ENCODE measurements at places on chromosomes 7 and 10. TPM values are rescaled to one million over a fixed set of nuclear protein-coding genes. Genes with fewer than 3 reads are reported as not detected.

DNA sequence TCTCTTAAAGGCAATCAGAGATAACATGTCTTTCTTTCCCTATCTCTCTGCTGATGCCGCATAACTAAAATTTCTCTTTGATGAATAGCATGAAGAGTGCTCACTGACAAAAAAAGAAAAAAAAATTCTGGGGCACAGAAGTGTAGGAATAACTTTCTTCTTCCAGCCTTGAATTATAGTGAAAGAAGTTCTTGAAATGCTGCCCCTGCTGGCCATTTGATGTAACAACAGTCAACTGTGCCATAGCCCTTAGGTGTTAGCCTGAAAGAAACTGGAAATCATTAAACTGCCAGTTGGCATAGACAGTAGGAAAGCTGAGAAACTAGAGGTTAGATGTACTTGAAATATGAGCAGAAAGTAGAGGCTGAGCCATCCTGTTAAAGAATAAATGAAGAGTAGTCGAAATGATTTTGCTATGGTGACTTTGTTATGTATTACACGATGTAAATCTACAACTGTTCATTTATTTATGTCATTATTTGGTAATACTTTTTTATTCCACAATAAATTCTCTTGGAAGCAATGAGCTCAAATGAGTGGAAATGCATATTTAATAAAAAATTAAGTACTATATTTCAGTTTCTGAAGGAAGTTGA is 48.3 kb upstream of the FAM171A1 start:
- peak; percentile 60 for DNase-seq

LDB3 gene
- 0.23 TPM for total RNA-seq

PRF1 gene
- not detected for total RNA-seq

DNA sequence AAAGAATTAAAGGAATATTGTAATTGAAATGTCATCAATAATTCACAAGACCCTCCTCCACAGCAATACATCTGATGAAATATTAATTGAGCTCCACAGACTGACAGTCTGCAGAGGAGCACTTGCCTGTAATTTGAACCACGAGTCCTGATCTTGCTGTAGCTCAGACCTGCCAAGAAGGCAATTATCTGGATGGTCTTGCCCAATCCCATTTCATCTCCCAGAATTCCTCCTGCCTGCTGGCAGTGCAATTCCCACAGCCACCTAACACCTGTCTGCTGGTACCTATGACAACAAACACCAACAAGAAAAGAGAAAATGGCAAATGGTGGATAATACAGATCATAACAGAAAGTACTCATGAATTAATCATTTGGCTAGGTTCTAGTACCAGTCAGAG is 38.5 kb downstream of the ERCC6 start:
- peak; percentile 26 for DNase-seq

FGFBP3 gene
- 1.1 TPM for total RNA-seq

- DNase-seq: peak; percentile 35
Measured at GRCh38 chr7:48298779-48299178, 127.5 kb downstream of the ABCA13 start.

GRCh38 chr7:51315393-51316261 is 982 bp downstream of the COBL start:
- DNase-seq: peak; percentile 67

ECD gene
- 31.5 TPM for total RNA-seq

DNA sequence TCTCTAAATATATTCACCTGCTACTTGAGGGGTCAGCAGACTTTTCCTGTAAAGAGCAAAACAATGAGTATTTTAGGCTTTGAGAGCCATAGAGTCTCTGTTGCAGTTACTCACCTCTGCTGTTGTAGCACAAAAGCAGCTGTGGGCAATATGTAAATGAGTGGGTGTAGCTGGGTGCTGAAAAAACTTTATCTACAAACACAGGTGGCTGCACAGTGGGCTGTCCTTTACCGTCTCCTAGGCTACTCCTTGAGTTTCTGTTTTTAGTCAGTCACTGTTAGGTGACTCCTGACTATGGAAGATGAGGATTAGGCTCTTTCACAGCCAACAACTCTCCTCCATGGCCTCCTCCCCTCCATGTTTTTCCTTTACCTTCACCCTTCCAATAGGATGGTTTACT is 286.1 kb upstream of the C7orf33 start:
- no peak for DNase-seq

DNA sequence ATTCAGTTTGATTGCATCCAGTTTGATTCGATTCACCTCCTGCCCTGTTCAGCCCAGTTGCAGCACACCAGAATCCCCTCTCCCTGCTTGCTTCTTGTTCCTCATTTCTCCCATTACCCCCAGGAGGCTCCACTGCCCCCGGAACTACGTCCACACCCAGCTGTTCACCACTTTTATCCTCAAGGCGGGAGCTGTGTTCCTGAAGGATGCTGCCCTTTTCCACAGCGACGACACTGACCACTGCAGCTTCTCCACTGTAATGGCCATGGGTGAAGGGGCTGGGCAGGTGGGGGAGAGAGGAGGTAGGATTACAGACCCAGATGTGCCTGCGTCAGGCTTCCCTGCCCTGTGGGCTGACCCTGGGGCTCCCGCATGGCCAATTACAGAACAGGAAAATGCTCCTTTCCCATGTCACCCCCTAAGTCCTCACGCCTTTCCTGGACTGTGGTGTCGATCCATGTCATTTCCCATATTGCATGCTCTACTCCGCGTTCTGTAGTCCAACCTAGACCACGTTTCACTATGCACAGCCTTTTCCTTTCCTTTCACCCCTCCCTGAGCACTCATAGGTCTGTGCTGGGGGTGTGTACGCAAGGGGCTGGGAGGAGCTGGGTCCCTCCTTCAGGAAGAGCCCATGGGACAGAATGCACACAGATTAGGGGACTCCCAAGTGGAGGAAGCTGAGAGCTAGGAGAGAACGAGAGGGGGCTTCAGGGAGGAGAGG is 8.2 kb downstream of the GHRHR start:
- no peak for DNase-seq

DNA sequence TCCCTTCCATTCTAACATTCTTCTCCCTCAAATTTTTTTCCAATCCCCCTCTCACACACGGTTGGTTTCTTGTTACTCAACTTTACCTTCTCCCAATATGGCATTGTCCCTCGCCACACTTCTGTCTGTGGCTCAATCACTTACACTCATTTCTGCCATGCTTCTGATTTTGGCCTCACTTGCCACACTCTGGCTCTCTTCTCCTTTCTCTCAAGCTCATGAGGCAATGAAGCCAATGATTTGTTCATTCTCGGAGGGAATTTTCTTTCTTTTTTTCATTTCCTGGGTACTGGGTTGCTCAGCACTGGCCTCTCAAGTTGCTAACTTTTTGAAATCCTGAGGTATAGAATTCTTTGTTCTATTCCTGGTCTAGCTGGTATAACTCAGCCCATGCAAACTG is 4.0 kb upstream of the MYOZ1 start:
- no peak for DNase-seq

ATRNL1 gene
- not detected for total RNA-seq

DNA sequence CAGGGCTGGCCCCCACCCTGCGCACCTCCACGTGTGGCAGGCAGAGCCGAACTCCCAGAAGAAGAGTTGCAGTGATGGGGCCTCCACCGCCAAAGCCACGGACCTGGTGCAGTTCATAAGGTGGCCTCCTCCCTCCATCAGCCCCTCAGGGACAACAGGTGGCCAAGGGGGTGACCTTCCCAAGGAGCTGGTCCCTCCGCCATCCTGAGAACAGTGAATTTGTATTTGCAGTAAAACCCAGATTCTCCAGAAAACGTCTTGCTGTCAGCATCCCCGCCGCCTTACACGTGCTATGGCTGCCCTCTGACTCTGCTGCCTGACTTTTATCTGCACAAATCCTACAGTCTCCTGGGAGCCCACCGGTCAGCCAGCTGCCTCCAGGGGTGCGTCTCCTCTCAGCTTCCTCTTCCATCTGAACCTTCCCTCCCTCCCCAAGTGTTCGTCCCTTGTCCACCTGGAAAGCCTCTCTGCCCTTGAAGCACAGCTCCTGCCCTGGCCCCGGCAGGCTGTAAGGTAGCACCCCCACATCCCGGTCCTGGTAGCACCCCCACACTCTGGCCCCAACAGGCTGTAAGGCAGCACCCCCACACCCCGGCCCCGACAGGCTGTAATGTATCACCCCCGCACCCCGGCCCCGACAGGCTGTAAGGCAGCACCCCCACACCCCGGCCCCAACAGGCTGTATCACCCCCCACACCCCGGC is 311.8 kb downstream of the PTPRN2 start:
- no peak for DNase-seq

GRCh38 chr10:58608351-58608750 is 95.7 kb downstream of the BICC1 start:
- DNase-seq: no peak

Measured in MCF 10A (cell line).